ENCODE measurements at places on chromosomes 11 and 22.

- no peak for DNase-seq
Measured at GRCh38 chr11:128694618-128695481, 978 bp downstream of the FLI1 start.

GRCh38 chr11:60377401-60378136 is 763 bp upstream of the MS4A7 start:
- DNase-seq: no peak

DNA sequence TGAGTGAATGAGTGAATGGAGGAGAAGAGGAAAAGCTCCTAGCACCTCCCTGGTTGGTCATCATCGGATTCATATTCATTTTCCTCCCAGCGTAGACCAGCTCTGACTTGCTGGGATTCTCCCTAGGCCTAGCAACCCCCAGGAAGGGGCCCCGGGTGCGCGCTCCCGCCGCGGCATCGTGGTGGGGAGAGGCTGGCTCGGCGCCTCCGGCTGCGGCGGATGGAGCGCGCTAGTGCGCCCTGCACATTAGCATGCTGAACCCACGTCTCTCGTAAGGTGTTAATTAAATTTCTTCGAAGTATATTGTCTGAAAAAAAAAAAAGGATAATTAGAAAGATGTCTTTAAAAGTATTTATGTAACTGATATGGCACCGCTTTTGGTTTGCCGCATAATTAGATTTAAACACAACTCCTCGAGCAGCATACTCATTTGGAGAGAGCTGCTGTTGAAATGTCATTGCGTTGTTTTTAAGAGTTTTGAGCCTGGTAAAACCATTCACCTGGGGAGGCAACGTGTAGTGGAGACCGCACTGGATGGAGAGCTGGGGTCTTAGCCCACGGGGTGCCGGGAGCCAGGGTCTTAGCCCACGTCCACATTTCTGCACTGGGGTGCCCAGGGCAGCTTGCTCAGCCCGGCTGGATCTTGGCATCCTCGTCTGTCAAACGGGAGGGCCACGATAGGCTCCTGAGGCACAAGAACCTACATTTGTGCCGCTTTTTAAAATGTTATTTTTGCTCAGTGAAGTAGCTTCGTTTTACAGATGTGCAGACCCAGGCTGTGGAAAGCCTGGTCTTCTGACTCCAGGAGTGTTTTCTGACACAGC is 21.8 kb downstream of the MPPED1 start:
- no peak for DNase-seq

- DNase-seq: no peak
Measured at GRCh38 chr11:116386118-116386699, 386.6 kb downstream of the BUD13 start.

- peak; percentile 60 for DNase-seq
Measured at GRCh38 chr22:28344918-28345703, 334.5 kb downstream of the TTC28 start.

DNA sequence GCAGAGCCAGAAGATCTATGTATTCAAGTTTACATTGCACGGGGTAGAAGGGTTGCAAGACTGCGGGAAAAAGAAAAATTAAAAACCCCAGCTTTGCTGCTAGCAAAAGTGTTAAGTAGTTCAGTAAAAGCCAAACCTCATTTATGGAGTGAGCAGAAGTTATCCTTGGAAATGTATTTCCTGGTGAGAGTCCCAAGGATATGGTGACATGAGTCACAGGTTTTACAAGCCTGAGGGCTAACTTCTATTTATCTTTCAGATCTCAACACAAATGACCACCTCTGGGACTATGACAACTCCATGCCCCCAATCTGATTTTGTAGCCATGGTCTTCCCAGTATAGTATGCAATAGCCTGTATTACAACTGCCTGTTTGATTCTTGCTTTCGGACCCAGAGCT is 26.1 kb downstream of the ABTB2 start:
- DNase-seq: peak; percentile 22

GRCh38 chr11:78161962-78162371 is 22.5 kb upstream of the ALG8 start:
- DNase-seq: peak; percentile 31

- no peak for DNase-seq
Measured at GRCh38 chr11:116771935-116772334, 852 bp downstream of the BUD13 start.

DNA sequence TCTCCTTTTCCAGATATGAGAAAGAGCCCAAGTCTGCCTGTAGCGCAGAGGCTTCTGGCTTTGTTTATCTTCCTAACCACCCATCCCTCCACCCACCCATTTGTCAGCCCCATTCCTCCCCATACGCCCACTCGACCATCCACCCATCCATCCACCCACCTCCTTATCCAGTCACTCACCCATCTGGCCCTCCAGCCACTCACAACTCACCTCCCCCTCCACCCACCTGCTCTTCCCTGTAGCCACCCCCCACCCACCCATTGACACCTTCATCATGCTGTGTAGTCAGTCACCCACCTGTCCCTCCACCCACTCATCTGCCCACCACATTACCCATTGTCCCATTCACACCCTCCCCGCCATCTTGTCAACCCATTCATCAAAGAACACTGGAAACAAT is 5.5 kb downstream of the CST6 start:
- DNase-seq: no peak

All from fibroblast of skin of scalp (primary cell).